Panc1 (cell line): ENCODE measurements at places on chromosomes 6 and 20. TPM values are rescaled to one million over a fixed set of nuclear protein-coding genes. Genes with fewer than 3 reads are reported as not detected.

GRCh38 chr6:154732538-154733182 is 556 bp upstream of the SCAF8 start:
- H3K27me3 ChIP-seq: no peaks in the 10 kb centered on the region
- no peak for DNase-seq
- H3K36me3 ChIP-seq: peaks cover 4% of the 10 kb centered on the region; the same call in 1 of the 2 replicates
- peak overlapping the region; percentile 82 for H3K4me3 ChIP-seq
- H3K27ac ChIP-seq: peak overlapping the region; percentile 97
- H3K4me1 ChIP-seq: peaks cover 26% of the 10 kb centered on the region

GRCh38 chr6:136173519-136174507 is 76.3 kb downstream of the MTFR2 start:
- no peaks in the 10 kb centered on the region for H3K4me1 ChIP-seq
- no peak overlapping the region for H3K4me3 ChIP-seq
- H3K27me3 ChIP-seq: no peaks in the 10 kb centered on the region
- no peaks in the 10 kb centered on the region for H3K36me3 ChIP-seq

Gene ARHGAP18
- 11.6 TPM for total RNA-seq

Gene SLC2A10
- 1.6 TPM for total RNA-seq

Gene ADGRB3
- 0.10 TPM for total RNA-seq

Gene CHRNA4
- 2.4 TPM for total RNA-seq
